ENCODE measurements at places on chromosomes 1 and 21.

GRCh38 chr1:154521695-154522094, 19.5 kb upstream of the SHE start:
- no peak for DNase-seq

- DNase-seq = no peak
Measured at GRCh38 chr1:159177272-159177907, 6.0 kb downstream of the CADM3 start.

GRCh38 chr1:227357171-227357926, 39.1 kb upstream of the CDC42BPA start:
- DNase-seq = no peak

- no peak for DNase-seq
Measured at GRCh38 chr1:158124034-158124433, 56.7 kb upstream of the CD1D start.

DNA sequence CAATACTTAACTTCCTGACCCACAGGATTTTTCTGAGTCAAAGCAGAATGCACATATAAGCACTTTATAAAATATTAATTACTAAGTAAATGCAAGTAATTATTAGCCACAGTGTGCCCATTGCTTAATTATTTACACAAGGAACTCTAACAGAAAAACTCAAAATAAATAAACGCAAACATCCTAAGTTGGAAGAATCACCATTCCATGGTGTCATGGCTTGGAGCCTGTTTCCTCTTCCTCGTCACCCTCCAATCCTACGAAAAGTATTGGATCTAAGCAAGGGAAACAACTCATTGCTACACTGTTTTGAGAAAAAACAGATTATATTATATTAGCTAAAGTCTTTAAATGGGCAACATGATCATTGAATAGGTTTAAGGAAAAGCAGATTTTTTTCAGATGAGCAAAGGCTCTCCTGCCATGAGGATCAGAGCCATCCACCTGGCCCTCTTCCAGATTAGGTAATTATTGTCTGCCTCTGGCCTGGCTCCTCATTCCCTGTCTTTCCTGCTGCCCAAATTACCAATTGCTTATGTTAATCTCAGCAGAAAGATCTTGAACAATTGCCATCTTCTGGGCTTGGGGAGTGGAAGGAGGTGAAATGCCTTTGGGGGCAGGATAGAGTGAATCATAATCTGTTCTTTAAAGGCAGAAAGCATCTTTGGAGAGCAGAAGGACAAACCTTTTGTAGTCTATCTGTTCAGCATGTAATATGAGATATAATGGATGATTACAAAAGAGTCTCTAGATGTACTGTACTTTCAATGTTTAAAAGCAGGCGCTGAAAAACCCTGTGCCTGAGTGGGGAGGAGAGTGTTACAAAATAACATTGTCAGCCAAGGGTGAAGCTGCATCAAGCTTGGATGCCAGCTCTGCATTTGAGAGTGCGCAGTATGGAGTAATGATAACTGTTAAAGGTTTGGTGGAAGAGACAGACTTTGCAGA, 121.2 kb downstream of the DUSP10 start:
- no peak for DNase-seq

- DNase-seq = no peak
Measured at GRCh38 chr21:43950481-43950880, 61.6 kb upstream of the TRAPPC10 start.

DNA sequence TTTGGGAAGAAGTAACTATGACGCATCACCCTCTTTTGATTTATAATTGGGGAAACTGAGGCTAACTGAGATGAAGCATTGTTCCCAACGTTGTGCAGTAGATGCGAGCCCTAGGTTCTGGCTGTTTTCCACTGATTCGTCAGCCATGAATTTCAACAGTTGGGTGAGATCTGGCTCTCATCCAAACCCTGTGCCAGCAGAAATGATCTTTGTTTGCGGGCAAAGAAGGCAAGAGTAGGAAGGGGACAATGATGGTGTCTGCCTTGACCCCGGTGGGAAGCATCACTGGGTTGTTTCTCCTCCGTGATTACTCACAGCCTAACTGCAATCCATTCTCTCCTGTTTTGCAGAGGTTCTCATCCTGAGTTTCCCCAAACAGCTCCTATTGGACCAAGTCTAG, 142.3 kb downstream of the MIS18A start:
- DNase-seq = no peak

DNA sequence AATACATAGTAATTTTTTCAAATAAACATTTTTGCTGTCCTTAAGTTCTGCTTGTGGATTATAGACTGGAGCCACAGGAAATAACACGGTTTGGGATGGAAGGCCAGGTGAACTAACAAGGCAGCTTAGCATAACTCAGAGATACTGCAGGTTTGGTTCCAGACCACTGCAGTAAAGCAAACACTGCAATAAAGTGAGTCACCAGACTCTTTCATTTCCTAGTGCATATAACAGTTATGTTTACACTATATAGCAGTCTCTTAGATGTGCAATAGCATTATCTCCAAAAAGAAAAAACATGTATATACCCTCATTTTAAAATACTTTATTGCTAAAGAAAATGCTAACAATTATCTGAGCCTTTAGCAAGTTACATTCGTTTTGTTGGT, 22.0 kb downstream of the LRRC42 start:
- no peak for DNase-seq

DNA sequence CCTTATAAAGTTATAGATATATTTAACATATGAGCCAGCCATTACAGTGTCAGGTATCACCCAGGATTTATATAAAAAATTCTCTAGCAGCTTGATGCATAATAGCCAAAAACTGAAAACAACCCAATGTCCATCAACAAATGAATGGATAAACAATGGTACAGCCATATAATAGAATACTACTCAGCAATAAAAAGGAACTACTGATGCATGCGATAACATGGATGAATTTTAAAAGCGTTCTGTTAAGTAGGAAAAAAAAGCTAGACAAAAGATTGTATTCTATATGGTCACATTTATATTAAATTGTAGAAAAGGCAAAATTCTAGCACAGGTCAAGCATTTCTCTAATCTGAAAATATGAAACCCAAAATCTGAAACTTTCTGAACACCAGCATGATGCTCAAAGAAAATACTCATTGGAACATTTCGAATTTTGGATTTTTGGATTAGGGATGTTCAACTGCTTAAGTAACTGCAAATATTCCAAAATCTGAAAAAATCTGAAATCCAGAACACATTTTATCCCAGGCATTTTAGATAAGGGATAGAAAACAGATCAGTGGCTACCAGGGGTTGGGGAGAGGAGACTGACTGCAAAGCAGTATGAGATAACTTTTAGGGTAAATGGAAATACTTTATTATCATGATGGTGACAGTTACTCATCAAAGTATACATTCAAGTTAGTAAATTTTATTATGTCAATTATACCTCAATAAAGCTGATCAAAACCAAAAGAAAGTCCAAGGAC, 22.0 kb downstream of the SLC16A1 start:
- no peak for DNase-seq

DNA sequence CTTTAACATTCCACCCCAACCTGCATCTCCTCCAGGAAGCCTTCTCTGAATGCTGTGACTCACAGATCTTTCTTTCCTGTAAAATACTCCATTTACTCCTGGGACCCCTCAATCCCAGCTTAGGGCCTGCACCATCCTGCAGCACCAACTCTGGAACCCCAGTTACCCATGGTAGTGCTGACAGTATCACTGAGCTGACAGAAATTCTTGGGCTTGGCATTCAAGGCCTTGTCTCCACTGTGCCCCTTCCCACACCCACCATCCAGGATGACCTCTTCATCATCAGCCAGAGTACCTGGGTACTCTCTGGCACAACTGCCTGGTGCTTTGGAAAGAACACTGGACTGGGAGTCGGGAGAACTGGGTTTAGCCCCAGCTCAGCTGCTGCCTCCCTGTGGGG, 8.3 kb downstream of the CYB5RL start:
- no peak for DNase-seq

DNA sequence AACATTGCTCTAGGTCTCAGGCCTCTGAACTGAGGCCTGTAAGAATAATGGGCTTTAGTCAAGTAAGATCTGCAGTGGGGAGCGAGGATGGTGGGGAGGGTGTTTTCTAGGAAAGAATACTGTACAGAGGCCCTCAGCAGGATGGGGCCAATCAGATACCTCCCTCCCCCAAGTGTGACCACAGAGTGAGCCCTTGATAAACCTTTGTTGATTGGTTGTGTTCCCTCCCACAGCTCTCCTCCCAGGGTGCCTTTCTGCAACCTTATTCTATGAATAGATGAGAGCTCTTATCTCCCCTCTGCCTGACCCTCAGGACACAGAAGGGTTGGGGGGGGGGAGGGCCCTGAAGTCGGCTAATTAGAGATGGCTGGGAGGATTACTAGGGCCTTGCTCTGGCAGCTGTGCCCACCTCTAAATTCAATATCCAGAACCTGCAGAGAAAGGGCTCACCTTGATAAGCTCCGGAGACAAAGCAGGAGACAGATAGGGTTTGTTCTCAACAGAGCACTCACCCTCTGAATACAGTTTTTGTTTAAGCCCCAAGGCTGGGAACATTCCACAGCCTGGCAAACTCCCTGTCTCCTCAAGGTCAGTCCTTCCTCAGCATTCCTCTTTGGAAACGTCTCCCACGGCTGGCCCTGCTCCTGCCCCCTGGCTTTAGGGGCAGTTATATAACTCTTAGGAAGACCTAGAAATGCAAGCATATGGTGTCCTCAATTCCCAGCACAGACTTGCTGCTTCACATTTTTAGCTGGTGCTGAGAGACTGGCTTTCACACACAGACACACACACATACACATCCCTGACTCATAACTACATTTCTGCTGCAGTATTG, 42.9 kb downstream of the ATP1A1 start:
- no peak for DNase-seq

- DNase-seq = no peak
Measured at GRCh38 chr1:109114342-109114674, 393 bp downstream of the ELAPOR1 start.

DNA sequence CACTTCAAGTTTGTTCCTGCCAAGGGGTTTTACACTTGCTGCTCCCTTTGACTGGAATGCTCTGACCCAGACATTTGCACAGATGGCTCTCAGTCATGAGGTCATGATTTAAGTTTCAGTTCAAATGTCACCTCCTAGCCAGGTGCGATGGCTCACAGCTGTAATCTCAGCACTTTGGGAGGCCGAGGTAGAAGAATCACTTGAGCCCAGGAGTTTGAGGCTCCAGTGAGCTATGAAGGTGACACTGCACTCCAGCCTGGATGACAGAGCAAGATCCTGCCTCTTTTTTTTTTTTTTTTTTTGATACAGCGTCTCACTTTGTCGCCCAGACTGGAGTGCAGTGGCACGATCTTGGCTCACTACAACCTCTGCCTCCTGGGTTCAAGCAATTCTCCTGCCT, 4.5 kb upstream of the ZMYM4 start:
- DNase-seq = no peak

GRCh38 chr1:118947790-118948189, 40.4 kb downstream of the TBX15 start:
- no peak for DNase-seq

DNA sequence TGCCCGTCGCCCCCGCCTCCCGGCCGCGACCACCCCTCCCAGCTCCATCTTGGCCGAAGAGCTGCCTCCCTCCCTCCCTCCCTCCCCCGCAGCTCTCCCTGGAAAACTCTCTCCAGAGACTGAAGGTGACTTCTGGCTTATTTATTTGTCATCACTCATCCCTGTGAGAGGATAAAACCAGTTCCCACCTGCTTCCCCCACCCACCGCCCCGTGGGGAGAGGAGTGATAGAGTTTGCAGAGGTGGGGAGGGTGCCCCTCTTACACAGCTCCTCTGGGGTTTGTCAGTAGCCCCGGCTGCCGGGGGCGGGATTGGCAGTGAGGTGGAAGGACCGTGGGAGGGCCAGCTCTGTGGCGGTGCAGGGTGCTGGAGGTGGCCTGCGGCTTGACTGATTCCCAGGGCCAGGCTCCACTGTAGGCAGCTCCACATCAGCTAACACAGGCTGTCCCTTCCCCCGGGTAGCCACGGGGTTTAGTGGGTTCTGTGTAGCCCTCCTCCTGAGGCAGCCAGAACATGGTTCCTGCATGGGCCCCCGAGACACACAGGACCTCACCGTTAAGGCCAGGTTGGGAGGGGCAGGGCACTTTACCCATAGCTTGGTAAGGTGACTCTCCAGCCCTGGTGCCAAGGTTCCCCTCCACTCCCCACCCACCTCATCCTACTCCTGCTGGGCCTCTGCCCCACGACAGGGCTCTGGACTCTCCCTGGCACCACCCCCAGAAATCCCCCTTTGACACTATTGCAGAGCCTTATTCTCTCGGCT, 62.2 kb downstream of the ELK4 start:
- DNase-seq = no peak

DNA sequence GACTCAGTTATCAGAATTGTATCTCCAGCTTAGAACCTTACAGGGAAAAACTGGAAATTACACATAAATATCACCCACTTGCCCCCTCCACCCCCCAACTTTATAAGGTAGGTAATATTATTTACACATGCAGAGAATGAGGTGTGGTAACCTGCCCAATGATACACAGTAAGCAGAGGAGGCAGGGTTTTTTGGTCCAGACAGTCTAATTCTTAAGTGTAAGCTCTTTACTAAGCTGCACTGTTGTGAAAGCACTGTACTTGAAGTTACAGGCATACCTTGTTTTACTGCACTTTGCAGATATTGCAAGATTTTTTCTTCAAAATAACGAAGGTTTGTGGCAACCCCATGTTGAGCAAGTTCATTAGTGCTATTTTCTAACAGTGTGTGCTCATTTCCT, 24.8 kb upstream of the MYOCOS start:
- no peak for DNase-seq

DNA sequence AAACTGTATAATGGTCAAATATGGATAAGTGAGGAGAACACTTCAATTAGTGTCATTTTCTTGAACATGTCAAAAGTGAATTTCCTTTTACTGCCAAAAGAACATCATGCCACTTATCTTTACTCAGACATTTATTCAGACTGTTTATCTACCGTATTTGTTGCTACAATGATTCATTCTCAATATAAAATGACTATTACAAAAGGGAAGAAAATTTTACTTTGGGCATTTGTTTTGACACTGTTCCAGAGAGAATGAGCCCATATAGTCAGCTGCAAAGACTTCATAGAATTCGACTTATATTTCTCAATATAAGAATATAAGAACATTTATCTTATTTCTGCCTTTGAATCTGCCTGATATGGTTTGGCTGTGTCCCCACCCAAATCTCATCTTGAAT, 1699.1 kb downstream of the BRINP3 start:
- DNase-seq = no peak

- DNase-seq = no peak
Measured at GRCh38 chr1:216809649-216810048, 86.4 kb upstream of the ESRRG start.

DNA sequence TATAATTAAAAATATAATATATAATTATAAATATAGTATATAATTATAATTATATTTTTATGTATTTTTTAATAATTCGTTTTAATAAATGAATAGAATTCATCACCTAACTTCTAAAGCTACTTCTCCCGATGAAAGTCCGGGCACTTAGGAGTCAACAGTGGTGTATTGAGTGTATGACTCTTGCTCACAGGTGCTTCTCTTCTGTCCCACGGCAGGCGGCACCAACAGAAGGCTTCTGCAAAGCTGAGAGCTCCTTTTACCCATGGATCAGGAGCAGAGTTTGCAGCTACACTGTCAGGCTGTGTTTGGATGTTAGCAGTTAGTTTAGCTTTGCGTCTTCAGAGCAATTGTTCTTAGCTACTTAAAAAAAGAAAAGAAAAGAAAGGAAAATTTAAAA, 122.4 kb downstream of the LIPI start:
- no peak for DNase-seq

All from GM06990 (cell line).